Activated T-cell treated with anti-CD3 and anti-CD28 coated beads, Interleukin-2, amount 50 U/mL, for 48 hours (primary cell): ENCODE measurements at places on chromosomes 1 and 21.

DNA sequence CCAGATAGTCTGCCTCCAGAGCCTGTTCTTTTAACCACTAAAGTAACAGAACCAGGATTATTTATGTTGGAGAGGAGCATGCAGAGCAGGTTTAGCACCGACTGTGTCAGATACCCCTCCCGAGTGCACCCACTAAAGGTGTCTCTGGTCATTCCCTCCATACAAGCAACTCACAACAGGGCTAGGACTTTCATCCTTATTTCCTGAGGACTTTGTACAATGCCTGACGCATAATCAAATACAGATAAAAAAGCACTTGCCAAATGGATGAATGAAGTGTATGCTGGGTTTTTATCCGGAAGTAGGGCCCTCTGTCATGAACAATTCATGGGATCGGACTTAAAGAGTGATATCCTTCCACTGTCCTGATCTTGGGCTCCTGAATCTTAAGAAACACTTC, 26.0 kb downstream of the RPL5 start:
- DNase-seq = no peak

DNA sequence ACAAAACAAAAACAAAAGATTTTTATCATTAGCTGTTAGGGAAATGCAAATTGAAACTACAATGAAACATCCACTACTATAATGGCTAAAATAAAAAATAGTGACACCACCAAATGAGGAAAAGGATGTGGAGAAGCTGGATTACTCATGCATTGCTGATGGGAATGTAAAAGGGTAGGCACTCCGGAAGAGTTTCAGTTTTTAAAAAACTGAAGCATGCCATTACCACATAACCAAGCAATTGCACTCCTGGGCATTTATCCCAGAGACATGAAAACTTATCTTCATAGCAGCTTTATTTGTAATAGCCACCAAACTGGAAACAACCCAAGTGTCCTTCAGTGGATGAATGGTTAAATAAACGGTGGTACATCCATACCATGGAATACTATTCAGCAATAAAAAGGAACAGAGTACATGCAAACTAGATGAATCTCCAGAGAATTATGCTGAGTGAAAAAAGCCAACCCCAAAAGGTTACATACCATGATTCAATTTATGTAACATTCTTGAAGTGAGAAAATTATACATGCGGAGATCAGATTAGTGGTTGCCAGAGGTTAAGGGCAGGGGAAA, 14.5 kb upstream of the CFAP298 start:
- no peak for DNase-seq

GRCh38 chr1:240338837-240339236, 247.2 kb downstream of the FMN2 start:
- DNase-seq = no peak

DNA sequence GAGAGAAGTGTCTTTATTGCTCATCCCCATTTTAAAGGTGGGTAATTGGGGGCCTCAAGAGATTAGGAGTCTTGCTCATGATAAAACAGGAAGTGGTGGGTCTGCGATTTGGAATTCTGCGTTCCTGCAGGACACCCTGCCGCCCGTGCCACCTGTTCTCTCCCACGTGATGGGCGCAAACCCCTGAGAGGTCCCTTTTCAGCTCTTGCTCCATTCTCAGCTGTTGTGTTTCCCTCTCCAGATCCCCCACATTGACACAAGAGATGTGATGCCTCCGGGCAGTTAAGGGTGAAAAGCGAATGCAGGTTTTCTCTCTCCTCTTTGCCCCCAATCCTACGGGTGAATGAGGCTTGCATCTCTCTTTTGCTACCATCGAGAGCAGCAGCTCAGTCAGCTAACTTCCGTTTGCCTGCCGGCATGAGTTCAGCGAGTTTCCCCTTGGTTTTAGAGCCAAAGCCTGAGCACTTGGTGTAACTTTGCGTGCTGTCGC, 57.5 kb downstream of the KIF26B start:
- DNase-seq = no peak

- no peak for DNase-seq
Measured at GRCh38 chr1:181493166-181493565, 9.8 kb downstream of the CACNA1E start.

DNA sequence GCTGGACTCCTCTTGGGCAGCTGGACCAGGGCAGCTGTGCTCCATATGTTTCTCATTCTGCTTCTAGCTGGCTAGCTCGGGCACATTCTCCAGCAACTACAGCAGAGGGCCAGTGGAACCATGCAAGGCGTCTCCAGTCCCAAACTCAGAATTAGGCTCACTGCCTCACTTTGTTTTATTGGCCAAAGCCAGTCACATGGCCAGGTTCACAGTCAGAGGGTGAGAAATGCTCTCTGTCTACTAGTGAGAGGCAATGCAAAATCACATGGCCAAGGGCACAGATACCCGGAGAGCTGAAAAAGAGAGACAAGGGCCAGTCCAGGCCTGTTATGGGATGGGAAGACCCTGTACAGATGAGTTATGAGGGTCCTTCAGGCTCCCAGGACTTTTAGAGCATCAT, 78.8 kb upstream of the KLHDC7A start:
- DNase-seq = no peak

- DNase-seq = no peak
Measured at GRCh38 chr1:201724766-201725118, 104.2 kb upstream of the IPO9 start.

- no peak for DNase-seq
Measured at GRCh38 chr1:1422465-1423244, 1.6 kb upstream of the ANKRD65 start.

GRCh38 chr1:110875216-110875731, 2.3 kb downstream of the CD53 start:
- peak; percentile 69 for DNase-seq

GRCh38 chr1:75233302-75233929, 99.2 kb downstream of the LHX8 start:
- DNase-seq = no peak

- no peak for DNase-seq
Measured at GRCh38 chr1:109252893-109253802, 3.8 kb downstream of the CELSR2 start.

GRCh38 chr1:206590025-206590758, 22.1 kb downstream of the EIF2D start:
- DNase-seq = peak; percentile 73

GRCh38 chr1:116951200-116951935, 41.7 kb downstream of the PTGFRN start:
- DNase-seq = no peak

DNA sequence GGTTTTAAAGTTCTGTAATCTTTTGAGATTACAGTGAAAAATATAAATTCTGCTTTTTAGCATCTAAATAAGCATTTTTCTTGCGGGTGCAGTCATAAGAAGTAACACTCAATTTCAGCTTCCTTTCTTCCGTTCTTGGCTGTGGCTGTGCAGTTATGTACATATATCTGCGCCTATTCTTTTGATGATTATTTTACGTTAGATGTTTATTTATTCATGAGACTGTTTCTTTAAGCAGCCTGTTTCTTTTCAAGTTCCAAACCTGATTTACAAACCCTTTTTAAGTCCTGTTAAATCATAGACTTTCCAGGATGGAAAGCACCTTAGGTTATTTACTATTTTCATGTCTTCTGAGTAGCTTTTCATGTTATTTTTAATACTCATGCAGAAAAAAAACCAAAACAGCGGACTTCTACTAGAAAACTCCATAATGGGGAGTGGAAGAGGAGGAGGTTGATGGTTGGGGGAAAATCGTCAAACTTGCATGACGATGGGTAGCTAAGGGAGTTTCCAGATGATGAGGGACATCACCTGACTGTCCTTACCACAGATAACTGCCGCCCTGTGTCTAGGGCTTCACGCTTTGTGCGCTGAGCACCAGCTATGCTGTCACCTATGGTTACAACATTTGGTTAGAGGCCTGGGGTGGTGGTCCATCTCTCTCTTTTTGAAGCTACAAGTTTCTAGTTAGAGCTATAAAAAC, 2.6 kb downstream of the PRDM2 start:
- peak; percentile 58 for DNase-seq

DNA sequence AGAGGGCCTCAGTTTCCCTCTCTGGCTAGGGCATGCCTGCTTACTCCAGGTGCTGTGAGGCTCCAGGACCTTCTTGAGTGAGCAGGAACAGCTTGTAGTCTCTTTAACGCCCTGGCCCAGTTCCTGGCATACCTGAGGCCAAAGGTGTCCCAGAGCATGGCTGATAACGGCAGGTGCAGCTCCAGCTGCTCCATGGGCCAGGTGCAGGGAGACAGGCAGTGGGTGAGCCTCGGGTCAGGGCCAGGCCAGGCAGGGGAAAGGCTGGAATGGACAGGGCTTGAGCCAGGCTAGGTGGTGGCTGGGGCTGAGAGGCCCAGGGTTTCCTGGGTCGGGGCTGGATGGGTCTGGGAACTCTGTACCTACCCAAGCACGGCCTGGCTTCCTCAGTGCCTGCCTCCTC, 18.3 kb downstream of the EDN2 start:
- no peak for DNase-seq

GRCh38 chr21:43880111-43880985, 15.3 kb downstream of the AGPAT3 start:
- DNase-seq = no peak

DNA sequence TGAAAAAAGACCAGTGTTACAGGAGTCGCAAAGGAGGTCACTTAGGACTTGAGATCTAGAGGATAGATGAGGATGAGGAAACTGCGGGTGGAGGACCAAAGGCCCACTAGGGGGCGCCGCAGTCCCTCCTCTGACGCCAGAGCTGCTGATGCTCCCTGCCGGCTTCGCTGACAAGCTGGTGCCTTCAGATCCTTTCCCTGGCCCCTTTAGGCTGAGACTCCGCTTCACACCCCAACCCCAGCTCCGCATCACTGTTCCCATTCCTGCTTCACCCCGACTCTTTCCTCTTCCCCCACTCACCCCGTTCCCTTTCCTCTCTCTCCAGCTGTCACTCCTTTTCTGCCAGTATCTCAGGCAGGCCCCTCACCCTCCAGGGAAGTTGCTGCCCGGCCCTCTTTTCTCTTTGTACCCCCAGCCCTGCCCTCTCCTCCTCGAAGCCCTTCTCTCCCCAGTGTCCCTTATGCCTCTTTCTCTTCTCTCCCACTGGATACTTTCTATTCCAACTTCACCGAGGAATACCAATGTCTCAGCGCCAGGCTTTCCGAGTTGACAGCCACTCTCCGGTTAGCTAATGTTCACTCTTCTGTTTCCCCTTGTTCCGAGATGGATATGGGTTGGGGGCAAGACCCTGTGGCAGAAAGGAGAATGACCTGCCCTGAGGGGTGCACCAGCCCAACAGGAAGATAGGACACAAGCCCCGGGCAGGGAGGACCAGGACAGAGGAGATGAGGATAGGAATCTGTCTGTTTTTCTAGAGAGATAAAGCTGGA, 4.5 kb downstream of the KCNJ9 start:
- peak; percentile 88 for DNase-seq

DNA sequence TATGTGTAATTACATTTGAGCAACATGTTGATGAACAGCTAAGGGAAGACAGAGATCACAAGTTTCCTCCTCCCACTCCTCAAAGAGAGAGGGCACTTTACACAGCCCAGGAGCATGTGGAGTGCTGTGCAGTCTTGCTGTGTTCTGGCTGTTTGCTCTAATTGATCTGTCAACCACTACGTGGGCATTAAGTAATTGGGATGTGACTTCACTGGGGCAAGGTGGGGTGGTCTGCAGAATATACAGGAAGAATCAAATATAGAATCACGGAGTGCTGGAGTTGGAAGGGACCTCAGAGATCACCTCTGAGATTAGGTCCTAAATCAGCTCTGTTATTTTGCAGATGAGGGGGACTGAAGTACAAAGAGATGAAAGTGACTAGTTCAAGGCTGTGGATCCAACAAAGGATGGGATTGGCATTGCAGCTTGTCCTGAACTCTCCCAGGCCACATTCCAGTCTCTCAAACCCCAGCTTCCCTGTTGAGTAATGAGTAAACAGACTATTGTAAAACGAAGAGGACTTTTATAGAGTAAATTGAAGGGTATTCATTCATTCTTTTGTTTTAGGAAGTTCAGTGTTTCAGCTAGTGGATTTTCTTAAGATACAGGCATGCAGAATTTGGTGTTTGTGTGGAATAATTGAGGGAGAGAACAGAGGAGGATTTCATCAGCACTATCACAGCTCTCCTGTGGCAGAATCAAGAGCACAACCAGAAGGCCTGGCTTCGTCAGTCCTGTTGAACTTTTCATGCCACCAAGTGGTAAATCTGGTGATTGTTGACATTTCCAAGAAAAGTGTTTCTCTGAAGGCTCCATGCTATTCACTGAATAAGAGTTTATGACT, 22.4 kb downstream of the NOS1AP start:
- no peak for DNase-seq

DNA sequence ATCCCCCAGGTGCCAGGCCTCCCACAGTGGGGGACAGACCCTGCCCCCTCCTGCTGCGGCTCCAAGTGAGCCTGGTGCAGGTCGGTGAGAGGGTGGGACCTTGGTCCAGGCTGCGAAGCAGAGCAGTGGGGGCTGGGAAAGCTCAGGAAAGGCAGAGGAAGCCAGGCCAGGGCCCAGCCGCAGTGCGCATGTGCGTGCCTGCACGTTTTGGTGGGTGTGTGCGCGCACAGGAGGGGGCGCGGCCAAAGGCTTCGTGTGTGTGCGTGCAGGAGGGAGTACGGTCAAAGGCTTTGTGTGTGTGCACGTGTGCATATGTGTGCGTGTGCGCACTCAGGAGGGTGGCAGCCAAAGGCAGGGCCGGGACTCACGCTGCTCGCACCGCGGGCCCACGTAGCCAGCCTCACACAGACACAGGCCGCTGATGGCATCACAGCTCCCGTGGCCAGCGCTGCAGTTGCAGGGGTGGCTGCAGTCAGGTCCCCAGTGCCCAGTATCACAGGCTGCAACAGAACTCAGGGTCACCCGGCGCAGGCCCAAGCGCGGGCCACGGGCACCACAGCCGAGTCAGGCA, 45.9 kb downstream of the ARHGEF16 start:
- no peak for DNase-seq

GRCh38 chr1:2311184-2312032, 79.9 kb downstream of the MORN1 start:
- peak; percentile 76 for DNase-seq

DNA sequence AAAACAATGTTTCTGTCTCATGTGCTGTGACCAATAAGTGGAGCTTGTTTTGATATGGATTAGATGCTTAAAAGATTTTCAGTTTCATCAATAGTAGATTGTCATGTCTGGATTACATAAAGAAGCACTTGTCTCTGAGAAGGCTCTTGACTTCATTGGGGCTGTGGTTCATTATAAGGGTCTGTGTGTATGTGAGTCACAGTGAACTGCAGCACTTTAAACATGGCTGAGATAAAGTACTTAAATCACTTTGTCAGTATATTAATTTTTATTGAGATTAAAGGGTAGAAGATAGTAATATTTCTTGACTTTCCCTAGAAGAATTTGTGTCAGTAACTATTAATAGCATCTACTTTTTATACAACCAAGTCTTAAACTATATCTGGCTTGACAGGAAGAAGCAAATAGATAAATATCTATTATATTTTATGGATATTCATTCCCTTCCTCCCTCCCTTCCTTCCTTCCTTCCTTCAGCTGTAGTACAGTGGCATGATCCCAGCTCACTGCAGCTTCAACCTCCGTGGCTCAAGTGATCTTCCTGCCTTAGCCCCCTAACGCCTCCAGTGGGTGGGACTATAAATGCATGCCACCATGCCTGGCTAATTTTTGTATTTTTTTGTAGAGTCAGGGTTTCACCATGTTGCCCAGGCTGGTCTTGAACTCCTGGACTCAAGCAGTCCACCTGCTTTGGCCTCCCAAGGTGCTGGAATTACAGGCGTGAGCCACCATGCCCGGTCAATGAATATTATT, 48.8 kb downstream of the ZFYVE9 start:
- no peak for DNase-seq

GRCh38 chr1:239151937-239152336, 234.4 kb upstream of the CHRM3 start:
- no peak for DNase-seq

GRCh38 chr1:234478152-234478480, 863 bp downstream of the TARBP1 start:
- DNase-seq = peak; percentile 74

GRCh38 chr1:5565281-5566125, 426.7 kb downstream of the NPHP4 start:
- DNase-seq = no peak

GRCh38 chr1:31005617-31006166, 59.8 kb downstream of the PUM1 start:
- no peak for DNase-seq
